ENCODE measurements at places on chromosomes 2 and 18.

GRCh38 chr2:150133623-150134022 lies 353.8 kb downstream of the RND3 start:
- peak; percentile 98 for DNase-seq

DNA sequence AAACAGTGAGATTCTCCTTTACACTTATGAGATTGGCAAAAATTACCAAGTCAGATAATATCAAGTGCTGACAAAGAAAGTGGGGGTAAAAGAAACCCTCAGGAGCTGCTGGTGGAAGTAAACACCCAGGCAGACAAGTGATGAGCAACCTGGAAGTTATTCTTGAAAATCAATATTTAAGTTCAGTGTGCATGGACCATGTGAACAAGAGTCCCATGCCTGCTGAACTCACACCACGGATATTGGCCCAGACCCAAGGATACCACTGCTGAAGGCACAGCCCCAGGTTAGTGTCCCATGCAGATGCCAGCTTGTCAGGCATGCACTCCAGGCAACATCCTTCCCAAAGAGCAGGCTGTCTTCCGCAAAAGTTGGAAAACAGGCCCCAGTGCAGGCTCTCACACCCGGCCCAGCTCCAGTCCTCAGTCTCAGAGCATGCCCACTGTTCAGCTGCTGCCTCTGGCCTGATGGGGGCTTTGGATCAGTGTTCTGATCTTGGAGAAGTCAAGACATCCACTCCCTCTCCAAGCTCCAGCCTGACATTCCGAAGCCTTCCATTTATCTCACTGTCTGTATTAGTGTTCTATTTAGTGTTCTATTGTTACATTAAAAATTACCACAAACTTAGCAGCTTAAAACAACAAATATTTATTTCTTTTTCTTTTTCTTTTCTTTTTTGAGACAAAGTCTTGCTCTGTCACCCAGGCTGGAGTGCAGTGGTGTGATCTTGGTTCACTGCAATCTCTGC lies 70.0 kb downstream of the HS1BP3 start:
- no peak for DNase-seq

DNA sequence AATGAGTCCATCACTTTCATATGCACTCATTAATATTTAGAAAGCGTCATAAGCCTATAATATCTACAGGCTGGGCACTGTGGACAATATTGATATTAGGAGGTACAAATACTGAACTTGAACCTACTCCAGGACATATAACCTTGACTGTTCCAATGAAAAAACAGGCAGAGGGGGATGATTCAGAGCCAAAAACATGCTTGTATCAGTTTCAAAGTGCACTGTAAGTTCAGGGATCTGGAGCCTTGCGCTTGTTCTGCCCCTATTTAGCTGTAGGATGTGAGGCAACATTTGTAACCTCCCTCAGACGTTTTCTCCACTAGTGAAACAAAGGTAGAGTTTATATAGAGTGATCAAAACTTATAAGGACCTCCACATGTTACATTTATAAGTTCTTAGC lies 246.1 kb upstream of the GYPC start:
- DNase-seq: no peak

DNA sequence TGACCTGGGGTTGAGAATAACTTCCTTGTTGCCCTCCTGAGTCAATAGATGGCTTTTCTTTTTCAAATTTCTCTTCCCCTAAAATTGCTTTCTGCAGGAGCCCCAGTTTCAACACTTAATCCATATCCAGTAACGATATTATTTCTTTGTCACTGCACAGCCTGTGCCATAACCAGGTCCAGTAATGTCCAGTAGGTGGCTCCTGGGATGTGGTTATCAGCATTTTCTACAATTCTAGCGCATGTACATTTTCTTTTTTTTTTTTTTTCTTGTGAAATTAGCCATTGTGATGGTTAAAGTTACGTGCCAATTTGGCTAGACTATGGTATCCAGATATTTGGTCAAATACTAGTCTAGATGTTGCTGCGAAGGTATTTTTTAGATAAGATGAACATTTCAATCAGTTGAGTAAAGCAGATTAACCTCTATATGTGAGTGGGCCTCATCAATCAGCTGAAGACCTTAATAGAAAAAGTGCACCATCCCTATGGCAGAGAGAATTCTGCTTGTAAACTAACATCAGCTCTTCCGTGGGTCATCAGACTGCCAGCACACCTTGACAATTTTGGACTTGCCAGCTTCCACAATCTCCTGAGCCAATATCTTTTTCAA lies 72.9 kb upstream of the SCG2 start:
- DNase-seq: peak; percentile 51

GRCh38 chr18:43013486-43013885 lies 102.0 kb downstream of the RIT2 start:
- peak; percentile 15 for DNase-seq

DNA sequence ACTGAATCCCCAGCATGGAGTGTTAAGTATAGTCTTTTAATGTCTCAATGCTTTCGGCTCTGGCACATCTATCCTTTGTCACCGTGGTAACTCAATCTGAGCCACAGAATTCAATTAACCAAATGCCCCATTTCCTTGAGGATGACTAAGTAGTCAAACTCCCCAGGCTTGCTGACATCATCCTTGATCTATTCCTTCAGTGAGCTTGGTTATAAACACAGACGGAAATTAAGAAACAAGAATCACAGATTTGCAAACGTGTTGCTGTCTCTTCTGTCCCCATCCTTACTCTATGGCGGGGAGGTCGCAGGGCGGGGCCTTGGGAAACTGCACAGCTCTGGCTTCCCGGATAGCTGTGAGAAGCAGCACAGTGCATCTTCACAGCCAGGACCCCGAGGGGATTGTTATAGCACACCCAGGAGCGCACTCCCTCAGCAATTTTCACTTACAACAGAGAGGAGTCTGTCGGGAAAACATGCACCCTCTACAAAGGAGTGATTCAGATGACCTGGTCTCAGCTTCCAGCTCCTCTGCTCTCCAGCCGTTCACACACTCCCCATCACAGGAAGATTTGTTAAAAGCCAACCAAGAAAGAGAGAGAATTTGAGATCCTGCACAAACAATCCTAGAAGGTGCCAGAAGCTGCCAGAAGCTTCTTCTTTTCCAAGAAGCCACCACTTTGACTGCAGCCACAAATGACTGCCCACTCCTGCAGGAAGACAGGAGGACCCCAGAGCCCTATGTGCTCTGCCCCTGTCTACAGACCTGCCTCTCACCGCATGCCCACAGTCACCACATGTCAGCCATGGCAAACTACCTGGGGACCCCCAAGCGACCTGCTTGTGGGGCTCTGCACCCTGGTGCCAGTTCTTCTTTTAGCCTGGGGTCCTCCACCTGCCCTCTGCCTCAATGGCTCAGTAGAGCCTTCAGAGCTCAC lies 44.9 kb upstream of the YWHAQ start:
- DNase-seq: peak; percentile 97

- DNase-seq: no peak
These were observed 5.0 kb downstream of the LIMS2 start for GRCh38 chr2:127670055-127670956.

GRCh38 chr2:197606180-197606579 lies 69.2 kb downstream of the RFTN2 start:
- DNase-seq: no peak

GRCh38 chr2:228658998-228659397 lies 477.5 kb upstream of the SPHKAP start:
- DNase-seq: peak; percentile 68

- DNase-seq: no peak
These were observed 6.5 kb downstream of the PER2 start for GRCh38 chr2:238281826-238282480.

Measured in A172 (cell line).